ENCODE measurements at places on chromosomes 4 and X.

DNA sequence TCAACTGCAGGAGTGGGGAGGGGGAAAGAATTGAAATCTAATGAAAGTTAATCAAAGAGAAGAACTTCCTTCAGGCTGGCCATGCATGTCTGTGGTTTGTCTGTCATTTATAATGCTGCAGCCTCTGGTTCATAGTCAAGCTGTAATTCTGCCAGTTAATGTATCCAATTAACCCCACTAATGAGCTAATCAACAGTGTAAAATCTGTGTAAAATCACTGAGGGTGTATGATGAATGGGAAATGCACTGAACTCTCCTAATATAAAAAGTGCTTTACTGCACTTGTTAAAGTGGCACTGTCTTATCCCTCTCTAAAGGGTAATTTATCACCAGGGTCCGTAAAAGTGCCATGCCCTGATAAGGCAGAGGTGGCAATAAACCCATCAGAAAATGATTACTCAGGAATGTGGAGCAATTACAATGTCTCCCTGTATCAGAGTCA lies 798.1 kb downstream of the PDHA2 start:
- no peak for DNase-seq

DNA sequence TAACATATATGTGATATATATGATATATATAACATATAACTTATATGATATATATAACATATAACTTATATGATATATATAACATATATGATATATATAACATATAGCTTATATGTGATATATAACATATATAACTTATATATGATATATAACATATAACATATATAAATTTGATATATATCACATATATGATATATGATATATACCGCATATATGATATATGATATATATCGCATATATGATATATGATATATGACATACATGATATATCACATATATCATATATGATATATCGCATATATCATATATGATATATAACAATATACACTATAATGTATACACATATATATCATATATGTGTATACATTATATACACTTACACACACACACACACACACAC lies 114.3 kb downstream of the ELOVL6 start:
- DNase-seq, result no peak

DNA sequence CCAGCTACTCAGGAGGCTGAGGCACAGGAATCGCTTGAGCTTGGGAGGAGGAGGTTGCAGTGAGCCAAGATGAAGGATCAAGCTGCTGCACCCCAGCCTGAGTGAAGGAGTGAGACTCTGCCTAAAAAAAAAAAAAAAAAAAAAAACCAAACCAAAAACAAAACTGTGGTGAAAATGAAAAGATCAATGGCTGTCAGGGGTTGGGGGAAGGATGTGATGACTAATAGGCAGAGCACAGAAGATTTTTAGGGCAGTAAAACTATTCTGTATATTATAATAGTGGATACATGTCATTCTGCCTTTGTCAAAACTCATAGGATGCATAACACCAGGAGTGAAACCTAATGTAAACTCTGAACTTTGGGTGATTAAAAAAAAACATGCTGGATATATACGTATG lies 69.9 kb upstream of the ELOVL6 start:
- DNase-seq, result no peak

- DNase-seq, result no peak
Measured at GRCh38 chr4:159946983-159947615, 844.2 kb downstream of the RAPGEF2 start.

DNA sequence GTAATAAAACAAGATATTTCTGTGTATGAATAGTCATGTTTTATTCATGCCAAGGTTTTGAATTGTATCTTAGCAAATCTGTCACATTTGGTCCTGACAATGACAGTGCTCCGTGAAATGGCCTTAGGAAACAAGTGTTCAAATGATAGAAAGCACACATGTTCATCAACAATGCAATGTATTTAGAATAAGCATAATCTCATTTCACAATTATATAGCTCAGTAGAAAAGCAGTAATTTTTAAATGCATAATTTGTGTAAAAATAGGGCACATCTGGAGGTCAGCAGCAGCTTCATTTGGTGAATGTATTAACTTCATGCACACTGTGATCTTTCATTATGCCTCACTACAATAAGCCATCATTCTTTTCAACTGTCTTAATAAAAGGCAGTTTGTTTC lies 380.4 kb downstream of the GPM6A start:
- DNase-seq, result no peak

Measured in SHP77 treated with DMSO at 0.1 percent for 48 hours (cell line).